ENCODE measurements at places on chromosomes 5 and 9.

DNA sequence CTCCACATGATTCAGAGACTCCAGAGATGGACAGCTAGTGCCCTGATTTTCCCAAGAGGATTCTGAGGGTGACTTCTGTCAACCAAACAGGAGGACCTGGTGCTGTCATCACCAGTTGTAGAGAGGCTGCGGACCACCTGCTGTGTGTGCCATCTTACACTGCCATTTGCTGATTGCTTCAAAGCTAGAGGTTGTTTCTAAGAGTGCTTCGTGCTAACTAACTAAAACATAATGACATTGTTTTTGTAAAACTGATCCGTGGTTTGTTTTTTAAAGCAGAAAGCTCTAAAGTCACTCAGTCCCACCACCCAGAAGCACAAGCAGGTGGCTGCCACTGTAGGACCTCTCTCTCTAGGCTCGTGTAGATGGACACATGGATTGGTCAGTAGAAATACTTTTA, 12.2 kb downstream of the TENT4A start:
- DNase-seq = no peak

- DNase-seq = no peak
These were observed 3.0 kb downstream of the CWC27 start for GRCh38 chr5:64771736-64772135.

DNA sequence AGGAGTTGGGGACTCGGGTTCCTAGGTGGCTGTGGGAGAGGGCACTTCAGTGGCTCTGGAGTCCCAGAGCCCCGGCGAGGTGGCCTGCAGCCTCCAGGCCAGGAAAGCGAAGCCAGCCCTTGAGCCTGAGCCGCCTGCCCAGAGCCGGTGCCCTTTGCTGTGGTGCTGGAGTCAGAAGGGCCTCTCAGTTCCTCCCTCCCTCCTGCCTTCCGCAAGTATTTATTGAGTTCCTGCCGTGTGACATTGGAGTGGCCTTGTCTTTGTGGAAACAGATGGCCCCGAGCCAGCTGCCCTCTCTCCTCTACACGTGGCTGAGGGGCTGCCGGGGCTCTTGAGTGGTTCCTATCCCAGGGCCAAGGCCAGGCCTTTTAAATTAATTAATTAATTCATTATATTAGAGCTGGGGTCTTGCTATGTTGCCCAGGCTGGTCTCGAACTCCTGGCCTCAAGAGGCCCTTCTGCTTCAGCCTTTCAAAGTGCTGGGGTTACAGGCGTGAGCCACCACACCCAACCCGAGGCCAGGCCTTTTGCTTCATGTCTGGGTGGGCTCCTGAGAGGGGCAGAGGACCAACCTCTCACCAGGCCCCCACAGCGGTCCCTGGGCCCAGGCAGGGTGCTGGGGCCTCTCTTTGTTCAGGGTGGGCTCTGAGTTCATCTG, 45.6 kb upstream of the IER5L start:
- DNase-seq = no peak

DNA sequence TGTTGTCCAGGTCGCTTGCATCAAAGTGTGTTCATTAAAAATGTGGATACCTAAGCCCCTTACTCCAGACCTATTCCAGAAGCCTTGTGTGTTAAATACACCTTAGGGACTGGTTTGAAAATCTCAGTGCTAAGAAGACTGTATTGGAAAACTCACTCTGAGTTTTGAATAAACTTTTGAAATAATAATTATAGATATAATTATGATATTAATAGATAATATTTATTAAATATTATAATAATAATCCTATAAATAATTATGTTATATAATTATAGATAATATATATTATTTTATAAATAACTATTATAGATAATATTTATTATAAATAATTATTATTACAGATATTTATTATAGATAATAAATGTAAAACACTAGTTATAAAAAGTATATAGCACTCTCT, 165.3 kb downstream of the ARRDC3 start:
- no peak for DNase-seq
